ENCODE measurements at places on chromosomes 6 and 20.
A peak's percentile ranks its signal among the peaks of the same experiment; 100 is the strongest.

- H3K27me3 ChIP-seq = peaks cover 20% of the 10 kb centered on the region
- no peak overlapping the region for H3K4me3 ChIP-seq
- peaks cover 3% of the 10 kb centered on the region for H3K36me3 ChIP-seq
- no peak for DNase-seq
- no peak overlapping the region for H3K27ac ChIP-seq
These were observed 20.4 kb downstream of the VNN1 start for GRCh38 chr6:132693478-132693877.

DNA sequence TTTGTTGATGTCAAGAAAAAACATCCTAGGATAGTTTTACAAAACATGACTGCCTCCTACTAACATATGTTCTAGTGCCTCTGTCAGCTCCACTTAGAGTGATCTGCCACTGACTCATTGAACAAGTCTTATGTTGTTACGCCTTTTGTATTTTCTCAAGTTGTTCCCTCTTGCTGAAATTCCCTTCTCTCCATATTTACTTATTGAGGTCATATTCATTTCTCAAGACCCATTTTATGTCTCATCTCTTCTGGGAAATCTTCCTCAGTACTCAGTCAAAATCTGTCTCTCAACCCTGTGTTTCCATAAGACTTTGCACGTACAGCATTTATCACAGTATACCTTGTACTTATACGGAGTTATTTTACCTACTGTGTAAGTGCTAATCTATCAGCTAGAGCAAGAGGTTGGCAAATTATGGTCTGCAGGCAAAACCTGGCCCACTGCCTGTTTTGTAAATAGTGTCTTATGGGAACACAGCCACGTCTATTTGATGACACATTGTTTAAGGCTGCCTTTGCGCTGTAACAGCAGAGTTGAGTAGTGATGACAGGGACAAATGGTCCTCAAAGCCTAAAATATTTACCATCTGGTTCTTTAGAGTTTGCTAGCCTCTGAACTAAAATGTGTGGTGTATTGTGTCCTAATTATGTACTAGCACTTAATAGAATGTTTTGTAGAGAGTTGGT lies 83.4 kb downstream of the ADGRB3 start:
- no peak overlapping the region for H3K4me3 ChIP-seq
- no peaks in the 10 kb centered on the region for H3K36me3 ChIP-seq
- peaks cover 3% of the 10 kb centered on the region for H3K27me3 ChIP-seq

GRCh38 chr6:116386581-116387299 lies 16.0 kb downstream of the DSE start:
- H3K4me1 ChIP-seq = peaks cover 8% of the 10 kb centered on the region
- no peak overlapping the region for H3K27ac ChIP-seq
- DNase-seq = no peak
- peaks cover 5% of the 10 kb centered on the region for H3K27me3 ChIP-seq
- no peak overlapping the region for H3K4me3 ChIP-seq

GRCh38 chr6:168671863-168672546 lies 231.0 kb downstream of the SMOC2 start:
- H3K36me3 ChIP-seq = no peaks in the 10 kb centered on the region
- H3K27me3 ChIP-seq = peaks cover 8% of the 10 kb centered on the region
- no peak for DNase-seq
- H3K4me1 ChIP-seq = no peaks in the 10 kb centered on the region
- no peak overlapping the region for H3K27ac ChIP-seq
- no peak overlapping the region for H3K4me3 ChIP-seq

GRCh38 chr6:134517145-134517658 lies 199.3 kb upstream of the SGK1 start:
- H3K4me1 ChIP-seq = peaks cover 26% of the 10 kb centered on the region
- H3K27ac ChIP-seq = peak overlapping the region; percentile 29

DNA sequence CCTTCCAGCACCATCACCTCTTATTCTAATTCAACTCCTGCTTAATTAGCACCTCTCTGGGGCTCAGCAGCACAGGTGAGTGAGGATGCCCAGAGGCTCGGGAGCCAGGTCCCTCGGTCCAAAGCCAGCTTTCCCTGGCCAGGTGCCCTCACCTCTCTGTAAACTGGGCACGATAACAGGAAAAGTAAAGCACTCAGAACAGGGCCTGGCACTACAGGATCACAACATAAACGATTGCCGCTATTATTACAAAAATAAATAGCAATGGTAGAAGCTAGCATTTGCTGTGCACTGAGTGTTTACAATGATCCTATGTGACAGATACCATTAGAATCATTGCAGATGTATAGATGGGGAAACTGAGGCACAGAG lies 2.6 kb downstream of the BPIFB2 start:
- H3K36me3 ChIP-seq = peaks cover 2% of the 10 kb centered on the region

DNA sequence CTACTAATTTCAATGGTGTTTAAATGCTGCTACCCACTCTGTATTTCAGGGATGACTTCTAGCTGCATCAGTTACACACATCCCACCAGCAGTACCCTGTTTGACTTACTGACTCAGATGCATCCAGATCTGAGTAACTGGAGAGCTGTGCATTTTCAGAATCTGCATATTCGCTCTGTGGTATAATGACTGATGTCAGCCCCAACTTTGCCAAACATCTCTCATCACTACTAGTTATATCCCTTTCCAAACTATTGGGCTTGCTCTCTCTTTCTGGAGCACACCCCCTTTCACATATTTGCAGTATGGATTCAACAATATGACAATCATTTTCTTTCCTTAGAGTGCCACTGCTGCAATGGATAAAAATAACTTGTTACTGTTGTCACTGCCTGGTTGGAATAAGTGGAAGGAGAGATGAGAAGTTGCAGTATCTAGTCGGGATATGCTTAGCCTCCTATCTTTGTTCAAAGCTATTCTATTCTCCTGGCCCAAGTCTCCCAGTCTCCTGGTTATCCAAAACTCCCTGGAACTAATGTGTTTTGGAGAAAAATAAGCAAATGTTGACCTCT lies 3.3 kb upstream of the RSPO3 start:
- H3K4me3 ChIP-seq = no peak overlapping the region
- no peak overlapping the region for H3K27ac ChIP-seq
- H3K36me3 ChIP-seq = no peaks in the 10 kb centered on the region

DNA sequence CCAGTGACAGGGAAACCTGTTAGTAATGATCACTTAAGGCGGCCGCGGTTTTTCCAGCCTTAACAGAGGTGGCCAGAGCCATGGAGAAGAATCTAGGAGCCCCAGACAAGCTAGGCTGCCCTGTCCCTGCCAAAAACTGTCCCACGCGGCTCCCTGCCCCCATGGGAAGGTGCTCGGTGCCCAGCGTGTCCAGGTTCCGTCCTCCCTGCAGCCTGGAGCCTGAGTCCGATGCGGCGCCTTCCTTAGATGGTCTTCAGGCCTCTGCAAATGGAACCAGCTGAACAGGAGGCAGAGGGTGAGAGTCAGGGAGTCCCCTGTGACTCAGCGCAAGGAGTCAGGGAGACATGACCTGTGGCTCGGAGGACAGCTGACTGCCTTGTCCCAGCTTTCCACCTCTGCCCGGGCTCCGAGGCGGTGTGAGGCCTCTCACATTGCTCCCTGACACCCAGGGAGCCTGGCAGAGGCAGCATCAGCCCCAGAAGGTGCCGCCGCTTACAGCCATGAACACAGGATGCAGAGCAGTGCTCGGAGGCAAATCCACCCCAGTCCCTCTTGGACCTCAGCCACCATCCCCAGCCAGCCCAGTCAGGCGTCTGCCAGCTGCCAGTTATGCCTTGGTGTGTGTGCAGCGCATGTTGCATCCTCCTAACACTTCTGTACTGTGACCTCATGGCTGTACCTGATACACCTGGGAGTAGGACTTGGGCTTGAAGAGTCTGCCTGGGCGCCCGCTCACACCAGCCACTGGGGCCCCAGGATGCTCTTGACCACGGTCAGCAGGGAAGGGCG lies 377.7 kb downstream of the CDH4 start:
- no peak for DNase-seq
- H3K27me3 ChIP-seq = no peaks in the 10 kb centered on the region
- no peaks in the 10 kb centered on the region for H3K4me1 ChIP-seq
- H3K4me3 ChIP-seq = no peak overlapping the region

DNA sequence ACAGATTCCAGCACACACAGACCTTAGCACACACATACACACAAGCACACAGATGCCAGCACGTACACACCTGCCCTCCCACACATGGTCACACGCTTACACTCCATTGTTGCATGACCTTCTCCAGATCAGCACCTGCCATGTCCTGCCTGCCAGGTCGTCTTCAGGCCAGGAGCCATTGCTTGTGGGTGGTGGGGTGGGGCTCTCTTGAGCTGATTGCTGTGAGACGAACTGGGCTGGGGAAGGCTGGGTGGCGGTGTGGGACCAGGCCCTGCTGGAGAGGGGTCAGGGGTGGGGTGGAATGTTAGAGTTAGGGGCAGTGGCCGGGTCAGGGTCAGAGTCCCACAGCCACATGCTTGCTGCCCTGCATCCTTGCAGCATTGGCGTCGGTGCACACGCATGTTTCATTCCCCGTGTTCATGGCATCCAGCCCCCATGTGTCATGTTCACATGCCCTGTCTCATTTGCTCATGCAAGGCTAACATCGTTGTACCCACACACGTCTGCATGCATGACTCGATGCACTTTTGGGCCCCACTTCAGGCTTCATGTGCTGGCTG lies 6.5 kb upstream of the NPBWR2 start:
- H3K27me3 ChIP-seq = no peaks in the 10 kb centered on the region
- H3K27ac ChIP-seq = no peak overlapping the region
- no peak for DNase-seq

GRCh38 chr6:22145823-22146677 lies 150.8 kb downstream of the PRL start:
- peak overlapping the region; percentile 27 for H3K27ac ChIP-seq
- no peak for DNase-seq
- peaks cover 29% of the 10 kb centered on the region for H3K4me1 ChIP-seq
- H3K27me3 ChIP-seq = peaks cover 64% of the 10 kb centered on the region
- peak overlapping the region; percentile 73 for H3K4me3 ChIP-seq

GRCh38 chr20:20237093-20237959 lies 130.6 kb upstream of the INSM1 start:
- H3K36me3 ChIP-seq = no peaks in the 10 kb centered on the region
- no peaks in the 10 kb centered on the region for H3K4me1 ChIP-seq
- peaks cover 9% of the 10 kb centered on the region for H3K27me3 ChIP-seq
- H3K4me3 ChIP-seq = no peak overlapping the region
- no peak overlapping the region for H3K27ac ChIP-seq
- peak; percentile 16 for DNase-seq

DNA sequence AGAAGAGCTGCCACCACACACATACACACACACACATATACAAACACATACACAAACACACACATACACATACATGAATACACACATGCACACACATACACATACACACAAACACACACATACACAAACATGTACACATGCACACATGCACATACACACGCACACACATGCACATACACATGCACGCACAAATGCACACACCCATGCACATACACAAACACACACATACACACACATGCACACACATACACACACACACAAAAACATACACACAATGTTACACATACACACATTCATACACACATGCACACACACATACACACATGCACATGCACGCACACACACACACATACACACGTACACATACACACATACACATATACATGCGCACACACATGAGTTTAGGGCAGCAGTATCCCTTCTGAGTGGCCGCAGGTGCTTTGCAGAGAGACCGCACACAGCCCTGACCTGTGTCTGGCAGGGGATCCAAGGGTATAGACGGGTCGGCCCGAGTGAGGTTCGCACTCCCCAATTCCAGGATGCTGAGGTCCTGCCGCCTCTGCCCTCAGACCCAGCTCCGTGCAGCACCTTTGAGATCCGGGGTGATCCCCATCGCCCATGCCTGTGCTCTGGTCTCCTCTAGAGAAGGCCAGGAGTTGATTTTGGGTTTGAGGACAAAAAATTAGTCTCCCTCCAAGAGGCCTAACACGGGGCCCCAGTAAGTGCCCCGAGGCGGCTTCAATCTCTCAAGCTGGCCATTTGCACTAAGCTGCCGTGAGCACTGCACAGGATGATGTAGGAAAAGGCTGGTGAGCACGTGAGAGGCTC lies 56.8 kb downstream of the TMEM242 start:
- peaks cover 4% of the 10 kb centered on the region for H3K36me3 ChIP-seq
- H3K4me3 ChIP-seq = no peak overlapping the region
- no peaks in the 10 kb centered on the region for H3K27me3 ChIP-seq
- H3K4me1 ChIP-seq = no peaks in the 10 kb centered on the region
- DNase-seq = no peak

DNA sequence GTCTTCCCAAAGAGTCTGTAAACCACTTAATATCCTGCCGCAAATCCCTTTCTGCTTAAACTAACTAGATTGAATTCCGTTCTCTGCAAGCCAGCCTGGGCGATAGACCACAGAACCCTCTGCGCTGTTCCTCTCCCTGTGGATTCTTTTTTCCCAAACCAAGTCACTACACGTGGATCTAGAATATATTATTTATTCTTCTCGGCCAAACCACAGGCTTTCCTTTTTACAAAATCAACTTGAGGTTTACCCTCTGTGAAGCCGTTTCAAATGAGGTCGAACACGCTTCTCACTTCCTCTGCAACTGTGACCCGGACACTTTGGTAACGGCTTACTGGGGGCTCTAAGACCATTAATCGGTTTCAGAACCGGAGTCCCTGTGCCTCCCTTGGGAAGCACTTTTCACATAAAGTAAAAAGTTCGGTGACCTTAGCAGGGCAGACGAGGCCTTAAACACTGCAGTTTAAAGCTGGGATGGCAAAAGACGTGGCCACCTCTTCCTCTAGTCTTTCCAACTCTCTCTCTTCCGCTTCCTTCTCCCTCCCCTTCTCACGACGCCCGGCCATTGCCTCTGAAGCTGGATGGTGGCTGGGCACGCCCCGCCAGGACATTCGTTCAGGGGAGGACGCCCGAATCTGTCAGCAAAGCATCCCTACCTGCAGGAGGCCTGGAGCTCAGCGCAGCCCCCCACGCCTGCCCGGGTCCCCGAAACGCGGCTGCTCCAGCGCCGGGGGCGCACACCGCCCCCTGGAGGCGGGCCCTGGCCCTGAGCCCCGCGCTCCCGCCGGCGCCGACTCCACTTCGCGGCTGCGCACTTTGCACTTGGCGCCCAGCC lies 55.0 kb upstream of the FOXC1 start:
- peaks cover 4% of the 10 kb centered on the region for H3K4me1 ChIP-seq
- peak overlapping the region; percentile 82 for H3K4me3 ChIP-seq
- H3K27me3 ChIP-seq = peaks cover 18% of the 10 kb centered on the region
- peak overlapping the region; percentile 84 for H3K27ac ChIP-seq
- H3K36me3 ChIP-seq = peaks cover 2% of the 10 kb centered on the region
- peak; percentile 73 for DNase-seq

DNA sequence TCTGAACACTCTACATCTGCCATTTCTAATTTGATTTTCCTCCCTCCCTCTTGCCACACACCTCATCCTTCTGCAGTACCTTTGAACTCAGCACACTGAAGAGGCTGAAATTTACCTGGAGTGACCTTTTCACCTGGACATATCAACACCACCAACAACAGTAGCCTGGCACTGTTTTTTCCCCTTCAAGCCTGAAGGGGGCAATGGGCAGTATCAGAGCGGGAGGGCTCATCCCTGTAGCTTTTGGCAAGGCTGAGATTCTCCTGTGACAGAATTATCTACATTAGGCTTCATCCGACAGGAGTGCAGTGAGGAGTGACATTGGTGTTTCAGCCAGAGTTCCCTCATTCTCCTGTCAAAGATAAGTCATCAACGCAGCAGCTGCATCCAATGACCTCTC lies 312.8 kb upstream of the SPTLC3 start:
- no peak overlapping the region for H3K27ac ChIP-seq
- H3K27me3 ChIP-seq = no peaks in the 10 kb centered on the region
- H3K36me3 ChIP-seq = no peaks in the 10 kb centered on the region
- no peaks in the 10 kb centered on the region for H3K4me1 ChIP-seq
- no peak overlapping the region for H3K4me3 ChIP-seq

GRCh38 chr20:10065154-10065833 lies 30.5 kb downstream of the ANKEF1 start:
- DNase-seq = no peak
- no peak overlapping the region for H3K4me3 ChIP-seq
- no peaks in the 10 kb centered on the region for H3K36me3 ChIP-seq
- no peaks in the 10 kb centered on the region for H3K4me1 ChIP-seq
- H3K27me3 ChIP-seq = peaks cover 17% of the 10 kb centered on the region

Data from activated naive CD8-positive, alpha-beta T cell treated with anti-CD3 and anti-CD28 coated beads for 36 hours (primary cell).